T-helper 17 cell (primary cell): ENCODE measurements at places on chromosomes 2 and 18.

GRCh38 chr2:199624958-199625357 is 167.2 kb upstream of the SATB2 start:
- no peak for DNase-seq

DNA sequence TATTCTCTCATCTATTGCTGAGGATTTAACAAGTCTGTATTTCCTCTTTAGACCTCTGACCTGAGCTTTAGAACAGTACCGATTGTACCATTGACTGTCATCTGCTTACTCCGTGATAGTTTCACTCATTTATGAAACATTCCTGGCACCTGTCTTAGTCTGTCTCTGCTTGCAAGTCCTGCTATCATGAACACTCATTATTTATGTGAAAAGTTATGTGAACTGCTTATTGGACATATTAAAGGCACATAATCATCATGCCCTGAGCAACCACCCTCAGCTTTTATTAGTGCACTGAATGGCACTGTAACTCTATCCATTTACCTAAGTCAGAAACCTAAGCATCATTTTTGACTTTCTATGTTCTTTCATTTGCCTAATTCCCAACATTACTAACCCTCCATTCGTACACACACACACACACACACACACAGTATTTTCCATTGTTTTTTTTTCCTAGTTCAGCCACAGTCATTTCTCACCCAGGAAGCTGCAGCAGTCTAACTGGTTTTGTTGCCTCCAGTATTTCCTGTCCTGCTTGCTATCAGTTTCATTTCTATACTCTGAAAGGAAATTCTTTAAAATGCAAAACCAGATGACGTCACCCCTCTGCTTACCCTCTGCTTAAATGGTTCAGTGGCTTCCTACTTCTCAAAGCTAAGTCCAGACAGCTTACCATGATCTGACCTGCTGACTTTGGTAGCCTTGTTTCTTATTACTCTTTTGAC is 146.1 kb downstream of the HAUS1 start:
- DNase-seq, result peak; percentile 8

DNA sequence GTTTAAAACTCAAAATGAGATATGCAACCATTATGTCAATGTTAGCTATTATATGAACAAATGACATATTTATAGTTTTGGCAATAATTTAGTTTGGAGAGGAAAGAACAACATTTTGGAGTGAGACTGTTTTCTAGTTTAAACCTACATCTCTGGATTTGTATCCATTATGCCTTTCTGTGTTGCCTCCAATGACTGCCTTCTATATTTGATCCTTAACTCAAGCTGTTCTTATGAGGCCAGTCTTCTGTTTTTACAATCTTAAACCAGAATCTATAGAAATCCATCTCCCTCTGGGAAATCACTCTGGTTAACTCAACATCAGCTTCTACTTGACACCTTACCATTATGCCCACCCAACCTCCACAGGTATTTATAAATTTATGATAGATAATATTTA is 67.5 kb downstream of the ZNF385B start:
- DNase-seq, result no peak

DNA sequence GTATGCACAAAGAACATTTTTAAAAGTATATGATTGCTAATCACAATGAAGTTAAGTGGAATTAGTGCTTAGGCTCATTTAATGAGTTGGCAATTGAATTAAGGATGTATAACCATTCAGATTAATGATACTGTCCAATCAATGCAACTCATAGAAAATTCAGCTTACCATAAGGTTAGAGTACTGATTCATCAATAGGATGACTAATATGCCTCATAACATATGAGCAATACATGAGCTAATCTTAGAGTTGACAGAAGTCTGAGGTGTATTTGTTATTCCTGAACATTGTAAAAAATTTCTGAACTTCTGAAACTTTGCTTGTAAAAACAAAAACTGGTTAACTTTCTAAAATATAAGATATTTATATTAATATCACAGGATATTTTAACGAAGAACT is 118.3 kb upstream of the NETO1 start:
- no peak for DNase-seq

DNA sequence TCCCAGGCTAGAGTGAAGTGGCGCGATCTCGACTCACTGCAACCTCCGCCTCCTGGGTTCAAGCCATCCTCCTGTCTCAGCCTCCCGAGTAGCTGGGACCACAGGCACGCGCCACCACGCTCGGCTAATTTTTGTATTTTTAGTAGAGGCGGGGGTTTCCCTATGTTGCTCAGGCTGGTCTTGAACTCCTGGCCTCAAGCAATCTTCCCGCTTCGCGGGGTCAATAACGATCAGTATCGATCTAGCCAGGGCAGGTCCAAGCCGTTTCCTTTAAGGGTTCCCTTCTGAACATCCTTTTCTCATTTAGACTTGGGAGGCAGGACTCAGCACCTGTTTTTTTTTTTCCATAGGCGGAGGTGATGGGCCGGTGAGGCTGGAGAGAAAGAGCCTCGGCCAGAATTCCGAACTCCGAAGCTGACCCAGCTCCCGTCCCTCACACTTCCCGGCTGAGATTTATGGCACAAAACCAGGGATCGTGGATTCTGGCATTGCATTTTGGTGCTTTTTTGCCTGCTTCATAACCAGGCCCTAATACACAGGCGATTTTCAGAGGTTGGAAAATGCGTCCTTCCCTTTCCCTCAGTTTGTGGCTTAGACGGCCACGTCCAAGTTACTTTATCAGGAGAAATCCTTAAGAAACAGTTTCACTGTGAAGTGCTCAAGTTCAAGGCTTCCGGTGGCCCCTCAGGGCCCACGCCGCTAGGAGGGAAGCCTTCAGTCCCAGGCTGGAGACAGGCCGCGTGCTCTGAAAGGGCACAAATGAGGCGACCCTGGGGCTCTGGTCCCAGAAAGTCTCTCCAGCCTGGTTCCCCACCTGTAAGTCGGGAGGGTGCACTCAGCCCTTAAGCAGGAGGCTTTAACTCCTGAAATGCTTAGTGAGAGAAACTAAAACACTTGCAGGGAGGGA is 998 bp upstream of the SLC66A3 start:
- DNase-seq, result peak; percentile 19

DNA sequence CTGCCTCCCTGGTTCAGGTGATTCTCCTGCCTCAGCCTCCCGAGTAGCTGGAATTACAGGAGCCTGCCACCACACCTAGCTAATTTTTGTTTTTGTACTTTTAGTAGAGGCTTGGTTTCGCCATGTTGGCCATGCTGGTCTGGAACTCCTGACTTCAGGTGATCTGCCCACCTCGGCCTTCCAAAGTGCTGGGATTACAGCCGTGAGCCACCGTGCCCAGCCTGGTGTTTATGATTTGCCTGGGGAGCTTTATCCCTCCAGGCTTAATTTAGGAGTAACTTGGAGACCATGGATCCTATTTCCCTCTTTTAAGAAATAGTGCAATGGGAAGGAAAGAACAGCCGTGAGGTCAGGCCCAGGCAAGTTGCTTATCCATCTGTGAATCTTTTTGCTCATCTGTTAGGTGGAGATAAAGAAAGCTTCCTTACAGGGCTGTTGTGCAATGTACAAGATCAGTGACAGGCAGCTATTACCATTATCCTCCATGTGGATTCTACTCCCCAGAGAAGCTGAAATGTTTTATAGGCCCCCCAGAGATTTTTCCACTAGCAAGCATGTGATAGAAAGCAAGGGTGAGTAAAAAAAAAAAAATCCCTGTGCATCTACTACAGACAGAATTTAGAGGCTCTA is 104.9 kb upstream of the MGAT5 start:
- DNase-seq, result no peak

GRCh38 chr2:126858013-126858412 is 40.7 kb upstream of the TEX51 start:
- no peak for DNase-seq

- DNase-seq, result no peak
These were observed 44.5 kb downstream of the LRATD1 start for GRCh38 chr2:14677039-14677438.

GRCh38 chr2:152864601-152865149 is 146.3 kb downstream of the ARL6IP6 start:
- DNase-seq, result no peak

GRCh38 chr18:74255131-74255616 is 36.6 kb downstream of the CYB5A start:
- no peak for DNase-seq

DNA sequence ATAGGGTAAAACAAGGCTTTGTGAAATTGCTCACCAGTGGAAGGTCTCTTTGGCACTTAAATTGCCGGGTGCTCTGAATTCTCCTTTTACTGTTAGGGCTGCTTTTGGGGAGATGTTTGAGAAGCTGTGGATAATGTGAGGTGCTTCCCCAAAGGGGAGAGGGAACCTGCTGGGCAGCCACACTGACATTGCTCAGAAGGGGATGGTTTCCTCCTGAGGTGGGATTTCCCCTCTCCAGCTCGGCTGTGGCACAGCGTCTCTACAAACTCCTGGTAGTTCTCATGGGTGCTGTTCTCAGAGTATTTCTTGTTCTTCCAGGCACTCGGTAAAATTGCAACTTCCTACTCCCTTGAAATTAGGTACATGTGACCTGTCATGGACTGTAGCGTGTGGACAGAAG is 124.2 kb downstream of the LPIN1 start:
- DNase-seq, result no peak

GRCh38 chr2:21005700-21006422 is 38.0 kb downstream of the APOB start:
- no peak for DNase-seq

DNA sequence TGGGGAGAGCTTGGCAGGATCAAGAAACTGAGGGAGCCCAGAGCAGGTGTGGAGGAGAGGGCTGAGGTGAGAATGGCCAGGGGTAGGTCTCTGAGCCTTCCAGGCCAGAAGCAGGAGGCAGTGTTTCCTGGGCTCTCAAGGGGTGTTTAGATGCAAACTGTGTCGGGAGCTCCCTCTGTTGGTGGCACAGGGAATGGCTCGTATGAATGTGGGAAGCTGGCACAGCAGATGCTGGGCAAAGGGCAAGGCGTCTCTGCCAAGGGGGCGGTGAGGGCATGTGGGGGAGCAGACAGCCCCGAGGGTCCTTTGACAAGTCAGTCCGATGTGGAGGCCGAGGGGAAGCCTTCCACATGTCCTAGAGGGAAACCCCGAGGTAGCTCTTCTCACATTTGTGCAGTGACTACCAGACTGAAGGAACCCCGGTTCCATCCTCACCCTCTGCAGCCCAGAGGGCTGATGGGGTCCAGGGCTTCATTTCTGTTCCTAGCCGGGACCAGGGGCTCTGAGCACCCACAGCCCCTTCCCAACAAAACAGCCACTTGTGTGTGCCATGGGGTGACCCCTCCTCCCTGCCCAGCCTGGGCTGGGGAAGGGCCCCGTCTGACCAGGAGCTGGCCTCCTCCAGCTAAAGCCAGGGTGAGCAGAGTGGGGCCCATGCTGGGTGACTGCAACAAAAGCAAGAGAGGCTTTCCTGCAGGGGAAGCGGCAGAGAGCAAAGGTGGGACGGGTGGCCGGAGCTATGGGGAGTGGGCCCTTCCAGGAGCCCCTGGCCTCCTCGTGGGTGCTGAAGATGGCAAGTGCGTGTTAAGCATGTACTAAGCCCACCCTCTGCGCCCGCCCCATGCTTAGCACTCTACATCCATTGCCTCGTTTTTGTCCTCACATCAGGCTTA is 103.4 kb downstream of the SEPTIN10 start:
- peak; percentile 42 for DNase-seq

DNA sequence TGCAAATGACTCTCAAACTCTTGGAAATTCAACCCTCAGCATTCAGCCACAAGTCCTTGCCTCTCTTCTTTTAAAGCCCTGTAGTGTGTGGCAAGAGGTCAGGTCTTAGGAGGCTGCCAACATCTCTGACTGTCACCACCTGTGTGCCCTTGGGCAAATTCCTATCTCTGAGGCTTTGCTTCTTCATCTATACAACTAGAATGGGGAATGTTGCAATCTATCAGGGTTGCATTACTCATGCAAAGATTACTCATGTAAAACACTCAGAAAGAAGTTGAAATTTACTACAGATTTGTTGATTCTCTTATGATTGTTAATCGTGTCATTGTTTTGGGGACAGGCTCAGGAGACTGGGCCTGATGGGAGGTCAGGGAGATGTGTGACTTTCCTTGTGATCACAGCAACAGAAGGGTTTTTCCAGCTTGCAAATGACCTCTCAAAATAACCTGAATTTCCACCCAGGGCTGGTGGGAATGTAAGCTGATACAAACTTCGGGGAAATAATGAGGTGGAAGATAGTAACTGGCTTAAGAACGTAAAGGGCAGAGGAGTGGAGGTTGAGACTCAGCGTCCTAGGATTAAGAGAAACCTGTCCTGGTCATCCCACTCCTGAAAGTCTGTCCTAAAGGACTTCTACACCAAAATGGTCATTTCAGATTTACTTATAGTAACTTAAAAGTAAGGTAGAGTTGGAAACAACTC is 32.1 kb upstream of the SIGLEC15 start:
- no peak for DNase-seq

GRCh38 chr2:101433465-101433864 is 41.4 kb downstream of the RFX8 start:
- no peak for DNase-seq

DNA sequence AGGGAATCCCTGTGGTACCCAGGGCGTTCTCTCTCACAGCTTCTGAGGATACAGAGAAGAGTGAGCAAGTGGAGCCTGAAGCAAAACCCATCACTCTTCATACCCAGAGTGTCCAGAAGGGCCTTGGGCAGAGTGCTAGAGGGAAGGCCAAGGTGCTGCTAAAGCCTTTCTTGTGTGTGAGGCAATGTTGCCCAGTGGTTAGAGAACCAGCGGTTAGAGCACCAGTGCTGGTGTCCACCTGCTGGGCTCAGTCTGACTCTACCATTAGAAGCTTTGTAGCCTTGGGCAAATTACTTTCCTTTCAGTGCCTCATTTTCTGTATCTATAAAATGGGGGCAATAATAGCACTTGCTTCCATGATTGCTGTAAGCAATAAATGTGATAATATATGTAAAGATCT is 210.5 kb upstream of the SKOR2 start:
- no peak for DNase-seq

DNA sequence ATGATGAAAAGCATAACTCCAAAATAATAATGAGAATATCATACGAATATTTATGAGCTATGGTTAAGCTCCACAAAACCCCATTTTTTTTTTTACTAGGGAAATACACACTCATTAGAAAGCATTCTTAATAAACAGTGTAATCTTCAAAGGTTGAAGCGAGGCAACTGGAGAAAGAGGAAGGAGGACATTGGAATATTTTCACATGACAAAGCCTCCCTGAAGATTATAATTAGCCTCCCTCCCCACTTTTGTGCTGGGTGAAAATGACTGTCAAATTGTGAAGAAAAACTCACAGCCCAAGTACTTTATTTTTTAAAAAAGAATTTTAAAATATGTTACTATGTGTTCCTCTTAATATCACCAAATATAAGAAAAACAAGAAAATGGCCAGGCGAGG is 64.1 kb upstream of the NFU1 start:
- DNase-seq, result no peak

DNA sequence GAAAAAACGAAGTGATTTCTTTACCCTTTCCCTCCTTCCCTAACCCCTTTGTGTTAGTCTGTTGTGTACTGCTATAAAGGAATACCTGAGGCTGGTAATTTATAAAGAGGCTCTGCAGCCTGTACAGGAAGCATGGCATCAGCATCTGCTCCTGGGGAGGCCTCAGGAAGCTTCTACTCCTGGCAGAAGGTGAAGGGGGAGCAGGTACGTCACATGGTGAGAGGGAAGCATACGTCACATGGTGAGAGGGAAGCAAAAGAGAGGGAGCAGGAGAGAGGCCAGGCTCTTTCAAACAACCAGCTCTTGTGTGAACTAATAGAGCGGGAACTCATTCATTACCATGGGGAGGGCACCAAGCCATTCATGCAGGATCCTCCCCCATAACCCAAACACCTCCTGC is 126.2 kb downstream of the CAPN13 start:
- DNase-seq, result no peak

- no peak for DNase-seq
These were observed 6.2 kb upstream of the CHST10 start for GRCh38 chr2:100423631-100424030.

GRCh38 chr2:205176546-205176945 is 505.8 kb upstream of the NRP2 start:
- DNase-seq, result no peak

- peak; percentile 27 for DNase-seq
These were observed 32.7 kb downstream of the ARHGAP25 start for GRCh38 chr2:68767031-68767961.
